ENCODE measurements at places on chromosomes 12 and 14.
A peak's percentile ranks its signal among the peaks of the same experiment; 100 is the strongest.

DNA sequence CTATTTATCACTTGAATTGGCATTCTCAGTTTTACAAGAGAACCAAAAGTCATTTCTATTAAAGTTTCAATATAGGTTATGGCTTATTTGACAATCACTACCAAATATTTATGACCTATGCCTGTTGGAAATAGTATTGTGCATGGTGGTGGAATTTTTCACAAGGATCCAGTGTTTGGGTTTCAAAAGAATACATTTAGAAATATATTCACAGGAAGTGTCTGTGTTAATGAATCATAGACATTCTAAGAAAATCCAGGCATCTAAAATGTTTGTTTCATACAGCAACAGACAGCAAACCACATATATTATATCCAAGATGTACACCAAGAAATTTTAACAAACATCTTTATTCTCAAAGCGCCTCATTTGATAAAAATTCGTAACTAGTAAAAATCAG lies 92.7 kb downstream of the MED13L start:
- no peak for DNase-seq

DNA sequence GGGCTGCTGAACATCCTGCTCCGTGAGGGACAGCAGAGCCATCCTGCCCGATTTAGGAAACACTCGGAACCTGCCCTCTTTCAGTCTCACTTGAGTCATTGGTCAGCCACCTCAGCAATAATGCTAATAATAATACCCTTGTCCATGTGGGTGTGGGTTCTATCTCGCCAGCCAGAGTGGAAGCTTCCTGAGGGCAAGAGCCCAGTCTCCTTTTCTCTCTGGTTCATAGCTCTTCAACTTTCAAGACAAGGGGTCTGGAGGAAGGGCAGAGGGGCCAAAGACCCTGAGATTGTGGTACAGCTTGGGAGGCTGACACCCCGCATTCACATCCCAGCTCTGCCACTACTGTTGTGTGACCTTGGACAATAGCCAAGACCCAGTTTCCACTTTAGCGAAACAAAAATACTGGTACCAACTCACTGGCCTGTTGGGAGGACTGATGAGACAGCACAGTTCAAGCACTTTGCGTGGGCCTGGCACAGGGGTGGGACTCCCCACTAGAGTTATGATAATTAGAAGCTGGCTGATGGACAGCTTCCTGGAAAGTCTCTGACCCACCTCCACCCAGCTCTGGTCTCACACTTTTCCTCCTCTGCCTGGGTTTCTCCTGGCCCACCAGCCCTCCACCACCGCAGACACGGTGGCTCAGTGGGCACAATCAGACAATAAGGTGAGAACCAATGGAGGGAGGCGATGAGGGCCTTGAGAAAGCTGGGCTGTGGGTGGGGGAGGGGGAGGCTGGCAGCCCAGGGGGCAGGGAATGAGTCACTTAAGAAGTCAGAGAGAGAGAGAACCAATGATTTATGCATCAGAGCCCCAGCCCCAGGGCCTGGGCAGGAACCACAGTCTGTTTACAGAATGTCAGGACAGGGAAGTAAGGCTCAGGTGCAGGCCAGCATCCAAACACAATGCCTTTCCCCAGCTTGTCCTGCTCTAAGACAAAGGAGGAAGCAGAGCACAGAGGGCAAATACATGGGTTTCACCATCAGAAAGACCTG lies 9.6 kb downstream of the FAIM2 start:
- no peak for DNase-seq

DNA sequence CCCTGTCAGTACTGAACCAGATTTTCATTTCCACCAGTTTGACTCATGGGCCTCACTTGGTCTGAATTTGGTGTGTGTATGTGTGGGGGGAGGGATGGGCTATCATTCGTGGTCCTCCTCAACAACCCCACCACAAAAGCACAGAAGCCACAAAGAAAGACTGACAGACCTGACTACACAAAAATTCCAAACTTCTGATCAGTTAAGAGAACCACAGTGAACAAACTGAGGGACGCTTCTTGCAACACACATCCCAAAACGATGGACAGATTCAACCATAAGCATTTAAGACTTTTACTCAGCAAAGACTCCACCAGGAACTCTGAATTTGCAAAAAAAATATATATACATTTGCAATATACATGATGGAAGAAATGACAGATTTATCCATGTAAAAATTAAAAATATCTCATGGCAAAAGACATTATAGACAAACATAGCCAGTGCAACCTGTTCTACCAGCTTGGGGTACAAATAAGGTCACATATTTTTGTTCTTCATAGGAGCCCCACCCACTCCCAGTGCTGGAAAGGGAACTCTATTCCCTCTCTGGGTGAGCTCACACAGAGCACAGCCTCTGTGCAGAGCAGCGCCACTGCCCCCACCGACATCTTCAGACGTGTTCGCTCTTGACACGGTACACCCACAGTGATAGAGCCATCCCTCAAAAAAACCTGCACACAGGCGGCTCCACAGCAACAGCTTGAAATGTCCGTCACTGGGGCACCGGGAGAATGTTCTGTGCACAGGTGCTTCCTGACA lies 49.7 kb downstream of the JAG2 start:
- no peak for DNase-seq

DNA sequence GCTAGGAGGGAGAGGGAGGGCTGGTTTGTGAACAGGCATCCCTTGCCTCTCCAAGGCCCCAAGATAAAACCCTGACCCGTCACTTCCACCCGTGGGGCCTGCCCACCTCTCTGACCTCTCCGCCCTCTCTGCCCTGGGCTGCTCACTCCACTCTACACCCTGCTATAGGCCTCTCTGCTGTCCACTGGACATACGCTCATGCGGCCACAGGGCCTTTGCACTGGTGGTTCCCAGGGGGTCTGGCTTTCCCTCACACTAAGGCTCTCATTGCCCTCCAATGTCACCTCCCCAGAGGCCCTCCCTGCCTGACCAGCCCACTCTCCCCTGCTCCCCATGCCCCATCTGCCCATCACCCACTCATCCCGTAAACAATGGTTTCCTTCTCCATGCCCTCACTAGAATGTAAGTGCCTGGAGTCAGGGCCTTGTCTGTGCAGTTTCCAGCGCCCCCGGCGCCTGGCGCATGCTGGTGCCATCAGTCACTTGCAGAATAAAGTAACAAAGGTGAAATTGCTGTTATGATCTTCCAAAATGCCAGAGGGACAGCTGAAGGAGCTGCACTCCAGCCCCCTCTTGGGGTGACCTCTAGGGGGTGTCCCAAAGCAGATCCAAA lies 73.6 kb downstream of the RFLNA start:
- no peak for DNase-seq

DNA sequence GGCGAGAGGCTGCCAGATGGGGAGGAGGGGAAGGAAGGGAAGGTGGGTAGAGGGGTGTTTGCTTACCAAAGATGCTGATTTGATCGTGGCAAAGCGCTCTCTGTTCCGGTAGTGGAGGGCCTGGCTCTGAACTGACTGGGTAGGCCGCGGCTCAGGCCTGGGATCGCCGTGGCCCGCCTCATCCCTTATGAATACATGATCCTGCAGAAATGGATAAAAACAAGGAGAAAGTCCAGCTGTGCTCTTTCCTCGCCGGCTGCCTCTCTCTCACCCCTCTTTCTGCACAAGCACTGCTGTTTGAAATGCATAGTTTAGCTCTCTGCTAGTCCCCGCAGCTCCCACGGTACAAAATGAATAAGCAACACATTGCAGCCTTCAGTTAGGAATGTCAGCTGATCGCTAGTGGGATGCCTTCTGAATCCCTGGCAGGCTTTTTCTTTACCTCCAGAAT lies 53.8 kb downstream of the PEBP1 start:
- peak; percentile 59 for DNase-seq

DNA sequence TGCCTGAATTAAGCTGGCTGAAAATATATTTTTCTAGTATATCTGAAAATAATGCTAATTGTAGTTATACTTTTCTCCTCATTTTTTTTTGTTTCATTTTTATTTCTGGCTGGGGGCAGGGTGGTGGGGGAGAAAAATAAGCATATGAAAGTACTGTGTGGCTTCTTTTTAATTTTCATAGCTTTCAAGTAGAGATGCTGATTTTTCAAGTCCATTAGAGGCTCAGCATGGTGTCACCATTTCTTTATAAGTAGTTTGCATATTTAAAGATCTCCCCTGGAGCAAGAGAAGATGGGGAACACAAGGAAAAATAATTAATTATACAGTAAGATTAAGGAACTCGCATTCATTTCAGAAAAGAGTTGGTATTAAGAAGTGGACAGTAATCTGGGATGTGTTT lies 27.1 kb downstream of the TTC8 start:
- no peak for DNase-seq

DNA sequence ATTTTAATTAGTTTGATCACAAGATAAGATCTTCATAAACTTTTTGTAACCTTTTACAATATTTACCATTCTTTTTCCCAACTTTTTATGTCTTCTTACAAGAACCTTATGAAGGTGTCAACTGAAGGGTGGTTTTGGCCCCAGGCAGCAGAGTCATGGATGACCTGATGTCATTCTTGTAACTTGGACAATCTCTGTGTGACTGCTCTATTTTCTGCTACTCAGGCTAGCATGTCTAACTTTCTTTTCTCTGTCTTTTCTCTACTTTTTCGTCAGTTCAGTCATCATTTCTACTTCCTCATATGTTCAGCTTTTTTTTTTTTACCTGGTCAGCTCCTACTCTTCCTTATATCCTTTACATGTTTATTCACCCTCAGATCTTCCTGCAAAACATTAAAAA lies 150.7 kb upstream of the PTPRQ start:
- DNase-seq, result no peak

- no peak for DNase-seq
Measured at GRCh38 chr14:105041841-105042765, 21.2 kb upstream of the CDCA4 start.

DNA sequence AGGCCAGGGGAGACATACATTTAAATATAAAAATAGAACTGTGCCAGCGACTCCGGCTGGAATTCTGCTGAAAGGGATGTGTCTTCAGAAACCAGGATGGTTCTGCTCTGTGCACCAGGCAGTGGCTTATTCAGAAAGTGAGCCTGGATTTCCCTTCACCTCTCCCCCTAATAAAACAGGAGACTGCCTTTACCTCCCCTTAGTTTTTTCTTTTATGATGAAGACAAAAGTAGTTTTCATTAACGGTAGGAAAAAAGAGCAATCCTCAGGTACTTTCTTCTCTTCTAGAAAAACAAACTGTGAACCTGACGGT lies 346 bp downstream of the SLC7A8 start:
- DNase-seq, result no peak

DNA sequence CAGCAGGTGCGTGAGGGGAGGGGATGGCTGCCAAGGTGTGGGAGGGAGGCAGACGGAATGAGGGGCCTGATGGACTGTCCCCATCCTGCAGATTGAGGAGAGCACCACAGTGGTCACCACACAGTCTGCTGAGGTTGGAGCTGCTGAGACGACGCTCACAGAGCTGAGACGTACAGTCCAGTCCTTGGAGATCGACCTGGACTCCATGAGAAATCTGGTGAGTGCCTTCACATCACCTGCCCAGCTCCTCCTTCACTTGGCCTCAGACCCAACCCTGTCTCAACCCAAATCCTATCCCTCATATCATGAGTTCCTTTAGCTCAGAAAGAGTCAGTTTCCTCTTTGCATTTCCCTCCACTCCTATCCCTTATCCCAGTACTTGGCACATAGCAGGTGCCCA lies 2.7 kb downstream of the KRT18 start:
- no peak for DNase-seq

- no peak for DNase-seq
Measured at GRCh38 chr12:112967306-112967705, 11.0 kb upstream of the OAS2 start.

- no peak for DNase-seq
Measured at GRCh38 chr12:5505116-5505515, 73.2 kb downstream of the NTF3 start.

DNA sequence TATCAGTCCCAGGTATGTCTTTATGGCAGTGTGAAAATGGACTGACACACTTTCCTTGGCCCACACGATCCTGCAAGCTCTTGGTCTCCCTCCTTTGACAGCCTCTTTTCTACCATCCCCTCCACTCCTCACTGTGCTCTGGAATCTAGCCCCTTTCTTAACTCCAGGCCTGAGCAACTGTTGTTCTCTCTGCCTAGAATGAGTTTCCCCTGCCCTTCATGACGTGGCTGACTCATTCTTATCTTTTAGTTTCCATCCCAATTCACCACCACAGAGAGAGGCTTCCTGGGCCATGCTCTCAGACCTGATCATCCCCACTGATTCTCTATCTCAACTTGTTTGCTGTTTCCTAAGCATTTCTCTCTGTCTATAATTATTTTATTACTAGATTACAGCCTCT lies 157.4 kb upstream of the HMGA2 start:
- DNase-seq, result no peak

GRCh38 chr14:65079201-65079600 lies 23.1 kb downstream of the MAX start:
- DNase-seq, result no peak

- no peak for DNase-seq
Measured at GRCh38 chr12:67426067-67426466, 156.9 kb downstream of the CAND1 start.

DNA sequence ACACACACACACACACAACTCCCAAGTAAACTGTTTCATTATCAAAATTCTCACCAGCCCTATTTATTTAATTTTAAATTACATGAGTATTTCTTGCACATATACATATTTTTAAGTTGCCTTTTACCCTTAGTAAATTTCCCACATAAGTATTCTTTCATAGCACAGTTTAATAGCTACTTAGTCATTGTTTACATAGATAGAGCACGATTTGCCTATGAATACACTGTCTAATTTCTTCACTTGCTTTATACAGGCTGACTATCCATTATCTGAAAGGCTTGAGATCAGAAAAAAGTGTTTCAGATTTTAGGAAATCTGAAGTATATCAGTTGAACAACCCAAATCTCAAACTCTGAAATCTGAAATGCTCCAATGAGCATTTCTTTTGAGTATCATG lies 30.9 kb downstream of the NIN start:
- no peak for DNase-seq

DNA sequence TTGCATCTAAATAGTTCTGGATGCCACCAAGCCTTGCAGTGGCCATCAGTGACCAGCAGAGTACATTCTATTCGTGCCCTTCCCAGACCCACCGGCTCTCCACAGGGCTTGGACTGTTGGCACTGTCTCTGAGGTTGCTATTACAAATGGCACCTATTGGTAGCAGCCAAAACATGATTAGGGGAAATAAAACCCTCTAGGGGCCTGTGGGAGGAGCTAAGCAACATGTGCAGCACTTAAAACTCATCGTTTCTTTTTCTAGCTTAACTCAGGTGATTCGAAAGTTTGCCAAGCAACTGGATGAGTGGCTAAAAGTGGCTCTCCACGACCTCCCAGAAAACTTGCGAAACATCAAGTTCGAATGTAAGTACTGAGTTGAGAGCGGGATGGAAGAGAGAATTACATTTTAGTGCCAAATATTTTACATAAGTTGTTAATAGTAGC lies 65.4 kb upstream of the RIC8B start:
- no peak for DNase-seq

DNA sequence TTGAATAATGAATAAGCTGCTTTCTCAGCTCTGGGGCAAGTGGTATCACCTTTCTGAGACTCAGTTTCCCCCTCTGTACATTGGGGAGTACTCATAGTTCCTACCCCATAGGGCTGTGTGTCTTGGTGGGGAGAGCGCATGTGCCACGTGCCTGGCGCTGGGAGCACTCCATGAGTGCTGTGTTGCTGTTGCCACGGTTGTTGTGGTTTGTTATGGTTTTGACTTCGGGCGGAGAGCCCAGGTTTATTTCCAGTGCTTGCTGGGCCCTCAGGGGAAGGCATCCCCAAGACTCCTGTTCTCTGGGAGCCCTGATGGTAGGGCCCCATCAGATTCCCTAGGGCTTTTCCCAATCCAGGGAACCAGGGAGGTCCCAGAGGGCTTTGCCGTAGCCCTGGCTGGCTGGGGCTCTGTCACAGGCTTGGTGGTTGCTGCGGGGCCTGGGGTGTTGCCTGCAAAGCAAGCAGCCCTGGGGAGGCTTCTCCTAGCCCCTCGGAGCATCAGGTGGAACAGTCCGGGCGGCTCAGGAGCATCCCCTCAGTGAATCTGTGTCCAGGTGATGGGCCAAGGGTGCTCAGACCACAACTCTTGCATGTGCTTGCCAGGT lies 18.6 kb downstream of the SH2B3 start:
- peak; percentile 71 for DNase-seq

All from left ventricle myocardium superior (tissue), 1 donor.